Thoracic aorta (tissue), 2 donors: ENCODE measurements at places on chromosomes 6 and 20. TPM values are rescaled to one million over a fixed set of nuclear protein-coding genes. Genes with fewer than 3 reads are reported as not detected.

The TNF gene
- total RNA-seq, result 0.71 TPM

The SLC35F1 gene
- 3.0 TPM for total RNA-seq

GRCh38 chr20:40565001-40565681 lies 123.9 kb downstream of the MAFB start:
- H3K4me3 ChIP-seq, result no peak overlapping the region
- DNase-seq, result peak; percentile 23
- no peaks in the 10 kb centered on the region for H3K27me3 ChIP-seq

DNA sequence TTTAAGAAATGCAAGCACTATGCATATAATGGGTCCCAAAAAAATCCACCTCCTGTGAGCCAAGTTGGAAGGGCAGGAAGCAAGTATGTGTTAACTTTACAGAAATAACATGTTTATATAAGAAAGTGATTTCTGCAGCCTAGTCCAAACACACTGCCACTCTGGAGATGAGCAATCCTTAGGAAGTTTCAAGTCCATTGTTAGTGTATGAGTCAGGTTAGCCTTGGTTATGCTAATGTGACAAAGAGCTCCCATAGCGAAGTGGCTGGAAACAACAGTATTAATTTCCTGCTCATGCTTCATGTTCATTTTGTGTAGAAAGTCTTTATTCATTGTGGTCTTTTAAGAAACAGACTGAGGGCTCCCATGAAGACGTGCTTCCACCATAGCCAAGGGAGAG lies 121.4 kb downstream of the TBXT start:
- no peaks in the 10 kb centered on the region for H3K4me1 ChIP-seq
- no peak overlapping the region for H3K4me3 ChIP-seq
- H3K27me3 ChIP-seq, result no peaks in the 10 kb centered on the region
- DNase-seq, result no peak
- H3K27ac ChIP-seq, result no peak overlapping the region

DNA sequence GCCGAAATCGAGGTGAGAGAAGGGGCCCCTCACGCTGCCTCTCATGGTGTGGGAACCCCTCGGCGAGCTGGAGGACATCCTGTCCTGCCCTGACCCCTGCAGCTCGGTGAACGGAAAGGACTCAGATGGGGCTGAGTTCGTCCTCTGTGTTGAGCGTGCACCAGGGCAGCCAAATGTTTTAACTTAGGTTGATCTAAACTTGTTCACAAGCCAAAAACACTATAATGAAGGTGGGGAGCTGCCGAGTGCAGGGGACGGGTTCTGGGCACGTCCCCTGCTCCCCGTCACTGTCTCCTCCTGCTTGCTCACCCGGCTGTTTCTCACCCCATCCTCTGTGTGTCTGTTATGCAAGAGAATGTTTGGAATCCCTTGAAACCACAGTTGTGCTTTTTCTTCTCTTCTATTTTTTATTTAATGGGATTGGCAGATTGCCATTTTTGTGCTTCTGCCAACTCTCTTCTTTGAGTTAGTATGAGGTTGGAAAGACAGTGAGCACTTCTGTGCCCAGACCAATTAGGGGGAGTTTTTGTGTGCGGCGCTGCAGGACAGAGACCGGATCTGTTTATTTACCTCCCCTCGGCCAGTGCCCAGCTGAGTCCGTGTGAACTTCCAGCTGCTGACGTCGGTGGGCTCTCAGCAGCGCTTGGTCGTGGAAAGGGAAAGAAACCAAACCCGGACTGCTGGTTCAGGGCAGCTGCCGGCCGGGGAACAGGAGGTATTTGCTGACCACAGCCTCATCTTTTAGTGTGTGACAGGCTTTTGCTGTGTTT lies 158.1 kb downstream of the DTNBP1 start:
- peaks cover 36% of the 10 kb centered on the region for H3K4me1 ChIP-seq
- no peaks in the 10 kb centered on the region for H3K27me3 ChIP-seq
- H3K4me3 ChIP-seq, result peak overlapping the region; percentile 65
- H3K36me3 ChIP-seq, result no peaks in the 10 kb centered on the region
- no peak overlapping the region for H3K27ac ChIP-seq
- no peak for DNase-seq

GRCh38 chr20:51734876-51735720 lies 33.1 kb downstream of the ATP9A start:
- no peaks in the 10 kb centered on the region for H3K36me3 ChIP-seq
- no peak overlapping the region for H3K4me3 ChIP-seq
- no peaks in the 10 kb centered on the region for H3K27me3 ChIP-seq
- no peak overlapping the region for H3K27ac ChIP-seq
- DNase-seq, result no peak

- no peak overlapping the region for H3K4me3 ChIP-seq
- no peak overlapping the region for H3K27ac ChIP-seq
- peaks cover 6% of the 10 kb centered on the region for H3K4me1 ChIP-seq
- no peak for DNase-seq
- H3K27me3 ChIP-seq, result no peaks in the 10 kb centered on the region
- no peaks in the 10 kb centered on the region for H3K36me3 ChIP-seq
These were observed 119.2 kb upstream of the CCN2 start for GRCh38 chr6:132070356-132070755.

- no peak for DNase-seq
- no peak overlapping the region for H3K27ac ChIP-seq
- H3K27me3 ChIP-seq, result no peaks in the 10 kb centered on the region
- peaks cover 72% of the 10 kb centered on the region for H3K4me1 ChIP-seq
- no peaks in the 10 kb centered on the region for H3K36me3 ChIP-seq
These were observed 196.5 kb downstream of the GMPR start for GRCh38 chr6:16434885-16435284.
